ENCODE measurements at places on chromosomes 4 and X. TPM values are rescaled to one million over a fixed set of nuclear protein-coding genes. Genes with fewer than 3 reads are reported as not detected.

- DNase-seq, result no peak
Measured at GRCh38 chrX:39757971-39758370, 339.8 kb downstream of the BCOR start.

- peak; percentile 13 for DNase-seq
Measured at GRCh38 chrX:47723689-47724088, 64.7 kb upstream of the UXT start.

Gene ASB12
- 0.18 TPM for polyA plus RNA-seq

Gene XPNPEP2
- polyA plus RNA-seq, result 0.62 TPM

All from thymus (tissue), 14 donors.